ENCODE measurements at places on chromosomes 7 and 10.

DNA sequence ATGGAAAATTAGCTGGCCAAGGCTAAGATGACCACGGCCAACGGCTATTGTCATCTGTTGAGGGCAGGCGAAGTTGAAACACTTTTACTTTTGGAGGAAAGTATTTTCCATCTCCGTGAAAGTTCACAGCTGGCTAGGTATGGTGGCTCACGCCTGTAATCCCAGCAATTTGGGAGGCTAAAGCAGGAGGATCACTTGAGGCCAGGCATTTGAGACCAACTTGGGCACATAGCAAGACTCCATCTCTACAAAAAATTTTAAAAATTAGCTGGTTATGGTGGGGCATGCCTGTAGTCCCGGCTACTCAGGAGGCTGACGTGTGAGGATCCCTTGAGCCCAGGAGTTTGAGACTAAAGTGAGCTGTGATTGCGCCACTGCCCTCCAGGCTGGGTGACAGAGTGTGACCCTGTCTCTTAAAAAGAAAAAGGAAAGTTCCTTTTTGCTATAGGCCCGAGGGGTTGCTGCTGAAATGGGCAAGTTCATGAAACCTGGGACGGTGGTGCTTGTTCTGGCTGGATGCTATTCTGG is 85.5 kb upstream of the MKLN1 start:
- DNase-seq: no peak

DNA sequence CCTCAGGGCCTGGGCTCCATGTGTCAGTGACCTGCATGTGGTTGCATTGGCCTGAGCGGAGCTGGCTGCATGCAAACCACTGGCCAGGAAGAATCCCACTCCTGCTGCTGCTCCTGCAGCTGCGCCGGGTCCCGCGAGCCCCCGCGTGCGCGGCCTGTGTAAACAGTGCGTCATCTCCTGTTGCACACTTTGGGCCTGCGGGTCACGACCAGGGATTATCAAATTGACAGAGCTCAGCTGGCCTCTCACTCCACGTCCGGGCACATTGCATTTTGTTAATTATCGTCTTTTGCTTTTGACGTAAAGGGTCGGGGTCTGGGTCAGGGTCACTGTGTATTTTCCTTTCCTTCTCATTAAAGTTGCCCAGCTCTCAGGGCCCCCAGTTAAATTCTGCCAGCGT is 132.6 kb downstream of the RGS10 start:
- DNase-seq: no peak

DNA sequence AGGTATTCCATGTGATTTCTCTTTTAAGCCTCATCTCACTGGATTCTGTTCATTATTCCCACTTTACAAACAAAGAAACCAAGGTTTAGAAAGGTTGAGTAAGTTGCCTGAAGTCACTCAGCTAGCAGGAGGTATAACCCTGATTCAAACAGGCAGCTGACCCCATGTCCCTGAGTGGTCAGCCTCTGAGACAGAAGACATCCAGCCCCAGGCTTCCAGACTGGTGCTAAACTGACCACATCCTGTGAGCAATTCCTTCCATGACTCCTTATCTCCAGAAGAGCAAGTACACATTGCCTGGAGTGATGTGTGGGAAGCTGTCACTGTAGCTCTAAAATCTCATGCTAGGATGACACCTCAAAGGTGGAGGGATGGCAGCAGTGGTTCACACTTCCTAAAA is 3.7 kb downstream of the PLPP4 start:
- DNase-seq: no peak

DNA sequence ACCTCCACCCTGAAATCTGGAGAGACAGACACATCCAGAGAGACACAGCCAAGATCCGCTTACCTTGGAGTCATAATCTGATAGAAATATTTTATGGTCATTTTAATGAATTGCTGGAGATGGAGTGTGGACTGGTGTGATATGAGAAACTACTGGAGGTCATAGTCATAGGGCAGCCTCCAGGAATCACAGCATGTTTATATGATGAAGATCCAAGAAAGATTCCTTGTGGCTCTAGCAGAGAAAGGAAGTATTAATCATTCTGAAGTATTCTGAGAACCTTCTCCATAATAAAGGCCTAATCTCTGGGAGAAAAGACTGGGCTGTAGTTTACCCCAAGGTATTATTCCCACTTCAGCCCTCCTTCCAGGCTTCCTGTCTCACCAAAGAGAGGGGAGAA is 38.0 kb downstream of the POLR1F start:
- no peak for DNase-seq

- no peak for DNase-seq
These were observed 2.4 kb downstream of the TMEM72 start for GRCh38 chr10:44913350-44914081.

DNA sequence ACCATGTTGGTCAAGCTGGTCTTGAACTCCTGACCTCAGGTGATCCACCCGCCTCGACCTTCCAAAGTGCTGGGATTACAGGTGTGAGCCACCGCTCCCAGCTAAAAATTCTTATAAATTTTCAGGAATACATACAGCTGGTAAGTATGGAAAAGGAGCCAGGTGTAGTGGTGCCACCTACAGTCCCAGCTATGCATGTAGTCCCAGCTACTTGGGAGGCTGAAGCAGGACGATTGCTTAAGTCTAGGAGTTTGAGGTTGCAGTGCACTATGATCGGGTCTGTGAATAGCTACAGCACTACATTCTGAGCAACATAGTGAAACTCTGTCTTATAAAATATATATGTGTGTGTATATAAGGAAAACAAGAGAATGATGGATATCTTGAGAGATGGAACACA is 19.0 kb downstream of the LDB1 start:
- no peak for DNase-seq

DNA sequence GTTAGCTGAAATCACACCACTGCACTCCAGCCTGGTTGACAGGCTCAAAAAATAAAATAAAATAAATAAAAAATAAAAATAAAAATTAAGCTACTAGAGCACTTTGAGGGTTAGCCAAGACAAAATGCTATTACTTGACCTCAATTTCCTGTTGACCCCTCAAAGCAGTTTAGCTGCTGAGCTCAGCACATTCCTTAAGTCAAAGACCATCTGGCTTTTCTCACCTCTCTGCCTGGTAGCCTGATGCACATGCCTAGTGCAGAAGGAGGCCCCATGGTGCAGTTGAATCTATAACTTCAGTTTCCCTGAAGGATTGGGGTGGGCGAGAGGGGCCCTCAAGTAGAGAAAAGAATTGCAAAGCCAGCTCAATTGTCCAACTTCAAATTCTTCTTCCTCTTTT is 211.1 kb upstream of the GALNT17 start:
- no peak for DNase-seq

- peak; percentile 40 for DNase-seq
These were observed 256.3 kb upstream of the KLF14 start for GRCh38 chr7:130990178-130990832.

- no peak for DNase-seq
These were observed 413.5 kb upstream of the SEMA3D start for GRCh38 chr7:85600395-85600794.

GRCh38 chr10:90967865-90968264 is 47.0 kb upstream of the ANKRD1 start:
- no peak for DNase-seq

DNA sequence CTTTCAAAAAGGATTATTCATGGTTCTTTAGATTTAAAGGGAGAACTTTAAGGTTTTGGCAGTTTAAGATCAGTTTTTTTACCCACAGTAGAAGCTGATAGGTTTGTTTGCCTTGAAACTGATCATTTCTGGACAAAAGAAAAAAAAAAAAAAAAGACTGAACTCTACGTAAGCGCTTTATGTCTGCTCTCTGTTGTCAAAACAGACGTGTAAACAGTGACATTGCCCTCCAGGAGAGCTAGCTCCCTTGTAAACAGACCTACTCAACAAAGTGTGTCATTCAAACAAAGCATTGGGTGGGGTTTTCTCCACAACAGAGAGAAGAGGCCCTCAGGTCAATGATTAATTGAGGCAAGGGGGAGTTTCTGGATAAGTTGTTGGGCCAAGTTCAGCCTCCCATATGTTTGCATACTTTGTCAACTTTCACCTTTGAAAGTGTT is 568.1 kb upstream of the LRRN3 start:
- DNase-seq: no peak
